Fibroblast of upper back skin (primary cell): ENCODE measurements at places on chromosomes 2 and 18.

GRCh38 chr2:96505231-96505889 is at the start of gene NEURL3:
Gene NEURL3, minus strand, starts transcription at chr2:96505357. Its CDS starts 71 bp downstream, at chr2:96505286.
- DNase-seq: peak; percentile 14

- no peak for DNase-seq
These were observed 512.0 kb downstream of the CMPK2 start for GRCh38 chr2:6353669-6354068.

DNA sequence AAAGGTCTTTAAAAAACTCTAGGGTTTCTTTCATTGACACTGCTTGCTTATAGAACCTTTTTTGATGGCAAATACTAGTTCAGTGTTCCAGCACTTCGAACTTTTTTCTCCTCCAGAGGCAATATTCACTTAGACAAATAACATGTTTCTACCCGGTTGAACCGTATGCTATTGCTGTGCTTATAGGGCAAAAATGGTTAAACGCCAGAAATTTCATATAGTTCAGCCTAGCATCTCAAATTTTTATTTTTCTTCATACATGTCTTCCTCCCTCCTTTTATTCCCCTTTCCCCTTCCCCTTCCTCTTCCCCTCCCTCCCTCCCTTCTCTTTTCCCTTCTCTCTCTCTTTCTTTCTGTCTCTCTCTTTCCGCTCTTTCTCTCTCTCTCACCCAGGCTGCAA is 96.9 kb upstream of the FSHR start:
- DNase-seq: no peak

DNA sequence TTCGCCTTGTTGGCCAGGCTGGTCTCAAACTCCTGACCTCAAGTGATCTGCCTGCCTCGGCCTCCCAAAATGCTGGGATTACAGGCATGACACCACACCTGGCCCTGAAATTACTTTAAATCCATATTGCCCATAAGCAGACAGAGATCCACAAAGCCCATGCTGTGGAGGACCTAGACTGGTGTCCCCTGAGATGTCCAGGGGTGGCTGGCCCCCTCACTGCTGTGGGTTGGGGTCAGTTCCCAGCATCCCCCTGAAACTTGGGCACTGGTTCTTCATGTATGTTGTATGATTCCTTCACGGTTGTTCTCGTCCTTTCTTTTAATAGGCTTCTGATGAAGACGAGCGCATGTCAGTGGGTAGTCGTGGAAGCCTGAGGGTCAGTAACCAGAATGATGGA is 78.1 kb upstream of the RBM44 start:
- DNase-seq: no peak
